ENCODE measurements at places on chromosomes 1 and 21.

- DNase-seq = no peak
Measured at GRCh38 chr21:35189077-35189863, 140.2 kb upstream of the RUNX1 start.

DNA sequence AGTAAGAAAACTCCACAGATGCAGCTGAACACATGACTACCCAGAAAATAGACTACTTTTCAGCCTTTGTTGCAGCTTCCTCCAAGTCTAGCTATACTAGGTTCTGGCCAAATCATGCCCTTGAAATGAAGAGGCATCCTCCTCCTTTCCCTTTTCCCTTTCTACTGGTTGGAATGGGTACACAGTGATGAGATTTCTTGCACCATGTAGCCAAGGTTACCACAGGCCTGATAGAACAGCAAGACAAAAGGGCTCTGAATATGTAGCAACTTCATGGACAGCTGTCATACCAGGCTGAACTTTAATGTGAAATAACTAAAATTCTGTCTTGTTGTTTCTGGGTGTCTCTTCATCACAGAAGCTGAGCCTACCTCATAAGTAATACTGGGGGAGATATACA lies 146.5 kb downstream of the PDE4B start:
- DNase-seq = no peak

DNA sequence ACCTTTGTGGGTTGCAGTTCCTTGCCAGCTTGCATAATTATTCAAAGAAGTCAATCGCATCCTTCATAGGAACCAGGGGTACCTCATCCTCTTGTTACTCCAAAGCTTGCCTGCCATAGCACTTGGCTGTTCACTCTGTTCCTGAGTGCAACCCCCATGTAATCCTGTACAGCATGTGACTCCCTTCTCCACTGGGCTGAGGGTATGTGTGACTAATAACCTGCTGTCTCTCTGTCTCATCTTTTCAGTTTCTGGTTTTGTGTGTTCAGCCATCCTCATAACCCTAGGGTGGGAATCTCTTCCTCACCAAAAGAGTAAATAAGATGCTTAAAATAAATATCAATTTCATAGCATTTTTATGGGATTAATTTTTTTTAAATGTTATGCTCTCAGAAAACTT lies 351.9 kb downstream of the S1PR1 start:
- no peak for DNase-seq

DNA sequence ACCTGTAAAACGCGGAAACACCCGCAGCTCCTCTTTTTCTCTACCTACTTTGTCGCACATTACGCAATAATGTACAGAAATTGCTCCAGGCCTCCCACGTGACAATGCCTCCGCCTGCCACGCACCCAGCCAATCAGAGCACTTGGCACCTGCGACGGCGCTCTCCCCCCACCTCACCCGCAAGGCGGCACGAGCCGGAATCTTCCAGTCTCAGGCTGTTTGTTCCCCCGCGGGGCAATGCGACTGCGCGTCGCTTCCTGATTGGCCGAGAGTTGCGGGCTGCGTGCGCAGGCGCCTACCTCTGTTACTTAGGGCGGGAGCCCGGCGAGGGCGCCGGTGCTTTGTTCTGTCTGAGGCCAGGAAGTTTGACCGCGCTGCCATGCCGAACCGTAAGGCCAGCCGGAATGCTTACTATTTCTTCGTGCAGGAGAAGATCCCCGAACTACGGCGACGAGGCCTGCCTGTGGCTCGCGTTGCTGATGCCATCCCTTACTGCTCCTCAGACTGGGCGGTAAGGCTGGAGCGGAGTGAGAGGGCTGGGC lies at the start of gene MAEL:
TSS of gene MAEL (plus strand) at position 307 of the 542 bp plus-strand sequence. CDS start at position 380, 73 bp downstream.
- peak; percentile 30 for DNase-seq

GRCh38 chr1:70667494-70668170 lies 256.6 kb downstream of the CTH start:
- DNase-seq = no peak

GRCh38 chr21:36668713-36669112 lies 30.2 kb upstream of the SIM2 start:
- no peak for DNase-seq

DNA sequence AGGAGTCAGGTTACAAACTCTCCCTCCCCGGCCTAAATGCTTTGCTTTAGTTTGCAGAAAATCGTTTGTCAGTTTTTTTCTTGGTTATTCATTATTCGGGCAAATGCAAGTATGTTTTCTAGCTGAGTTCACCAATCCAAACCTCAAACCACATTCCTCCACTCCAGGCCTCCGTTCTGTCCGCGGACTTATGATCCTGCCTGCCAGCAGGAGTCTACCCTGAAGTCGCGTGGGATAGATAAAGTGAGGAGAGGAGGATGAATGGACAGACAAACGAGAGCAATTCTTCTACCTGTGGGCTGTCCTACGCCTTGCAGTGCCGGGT lies 1.3 kb downstream of the ADAMTS1 start:
- DNase-seq = no peak

DNA sequence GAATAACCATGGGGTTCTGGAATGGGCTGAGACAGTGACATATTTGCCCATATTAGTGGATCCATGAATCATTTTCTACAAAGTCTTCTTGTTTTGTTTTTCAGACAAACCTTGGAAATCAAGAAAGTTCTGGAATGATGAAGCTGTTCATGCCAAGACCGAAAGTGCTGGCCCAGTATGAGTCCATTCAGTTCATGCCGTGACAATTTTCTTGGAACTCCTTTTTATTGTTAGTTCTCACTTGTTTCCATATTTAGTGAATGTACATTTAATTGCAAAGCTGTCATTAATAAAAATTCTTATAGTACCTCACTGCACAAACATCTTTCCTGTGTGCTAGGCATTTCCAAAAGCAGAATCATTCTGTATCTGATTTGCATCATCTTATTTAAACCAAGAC lies 100.6 kb upstream of the KCNJ15 start:
- no peak for DNase-seq

- DNase-seq = peak; percentile 16
Measured at GRCh38 chr1:169595764-169596711, 9.8 kb upstream of the F5 start.

DNA sequence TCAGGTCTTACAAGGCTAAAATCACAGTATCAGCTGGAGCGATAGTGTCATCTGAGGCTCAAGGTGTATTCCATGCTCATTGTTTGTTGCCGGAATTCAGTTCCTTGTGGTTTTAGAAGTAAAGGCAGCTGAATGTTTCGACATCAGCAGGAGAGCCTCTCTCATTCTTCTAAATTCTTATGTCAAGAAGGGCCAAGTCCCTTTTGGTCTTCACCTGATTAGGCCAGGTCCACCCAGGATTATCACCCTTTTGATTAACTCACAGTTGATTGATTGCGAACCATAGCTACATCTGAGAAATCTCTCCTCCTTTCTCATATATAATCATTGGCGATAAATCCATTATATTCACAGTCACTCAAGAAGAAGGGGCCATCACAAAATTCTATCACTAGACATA lies 806.7 kb upstream of the PRMT6 start:
- no peak for DNase-seq

GRCh38 chr1:53345996-53346813 lies 18.3 kb upstream of the LRP8 start:
- no peak for DNase-seq

DNA sequence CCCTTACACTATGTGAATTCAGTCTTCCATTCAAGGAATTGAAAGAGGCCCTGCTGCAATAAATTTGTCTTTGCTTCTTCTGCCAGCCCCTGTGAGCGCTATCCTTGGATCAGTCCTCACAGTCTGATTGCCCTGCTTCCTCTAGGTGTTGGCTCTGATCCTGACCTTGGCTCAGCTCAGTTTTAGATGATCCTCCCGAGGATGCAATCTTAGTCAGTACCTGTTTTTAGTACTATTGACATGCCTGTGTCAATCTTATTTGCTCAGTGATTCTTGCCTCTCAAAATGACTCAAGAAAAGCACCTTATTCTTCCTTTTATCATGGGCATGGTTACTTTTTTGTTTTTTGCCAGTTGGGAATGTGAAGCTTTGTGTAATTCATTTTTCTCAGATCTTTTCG lies 101.4 kb upstream of the KCNK1 start:
- no peak for DNase-seq

DNA sequence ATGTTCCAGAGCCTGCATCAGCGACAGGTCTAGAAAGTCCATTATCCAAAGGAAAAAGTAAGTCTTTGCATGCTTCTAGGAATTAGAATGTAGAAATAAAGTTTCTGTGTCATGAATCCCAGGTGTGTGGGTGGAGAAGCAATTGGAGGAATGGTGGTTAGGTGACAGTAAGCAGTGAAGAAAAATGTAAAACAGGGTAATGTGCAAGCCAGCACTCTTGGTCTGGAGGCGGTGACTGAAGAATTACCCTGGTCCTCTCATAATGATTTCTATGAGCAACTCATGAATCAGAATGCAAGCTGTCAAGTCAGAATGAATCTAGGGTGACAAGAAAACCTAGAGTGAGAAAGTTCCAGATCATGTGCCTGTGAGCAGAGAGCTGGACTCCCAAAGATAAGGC lies 33.6 kb downstream of the PLPPR4 start:
- DNase-seq = no peak

DNA sequence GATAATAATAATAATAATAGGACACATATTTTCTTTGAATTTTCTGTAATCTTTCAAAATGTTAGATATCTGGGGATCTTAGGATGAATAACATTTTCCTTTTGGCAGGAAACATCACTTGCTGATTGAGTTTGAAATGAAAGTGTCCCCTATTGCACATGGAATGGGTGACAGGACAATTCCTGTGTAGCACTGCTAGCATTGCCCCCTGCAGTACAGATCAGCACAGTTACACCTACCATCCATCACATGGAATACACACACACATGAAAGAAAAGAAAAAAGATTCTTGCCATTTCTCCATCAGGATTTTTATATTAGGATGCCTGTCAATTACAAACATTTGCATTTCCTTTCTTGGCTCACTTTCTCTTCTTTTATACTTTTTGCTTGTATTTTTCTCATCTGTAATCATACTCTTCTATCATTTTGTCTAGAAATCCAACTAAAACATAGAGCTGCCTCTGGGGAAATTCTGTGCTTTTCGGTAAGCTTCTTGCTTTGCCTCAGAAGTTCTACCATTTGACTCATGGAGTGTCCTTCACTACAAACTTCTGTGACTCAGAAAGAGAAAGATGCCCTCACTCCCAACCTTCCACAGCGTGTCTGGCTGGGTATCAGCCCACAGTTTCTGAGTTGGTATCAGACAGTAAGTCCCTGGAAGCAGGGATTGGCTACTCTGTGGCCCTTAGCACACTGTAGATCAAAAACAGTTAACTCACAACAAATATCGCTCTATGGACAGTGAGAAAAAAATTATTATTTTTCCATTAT lies 641.2 kb downstream of the PTPRC start:
- no peak for DNase-seq

- no peak for DNase-seq
Measured at GRCh38 chr1:21294266-21294989, 4.2 kb upstream of the ECE1 start.

GRCh38 chr1:171212607-171213351 lies 27.7 kb downstream of the FMO2 start:
- no peak for DNase-seq

- DNase-seq = peak; percentile 64
Measured at GRCh38 chr1:181423301-181423918, 59.9 kb upstream of the CACNA1E start.

DNA sequence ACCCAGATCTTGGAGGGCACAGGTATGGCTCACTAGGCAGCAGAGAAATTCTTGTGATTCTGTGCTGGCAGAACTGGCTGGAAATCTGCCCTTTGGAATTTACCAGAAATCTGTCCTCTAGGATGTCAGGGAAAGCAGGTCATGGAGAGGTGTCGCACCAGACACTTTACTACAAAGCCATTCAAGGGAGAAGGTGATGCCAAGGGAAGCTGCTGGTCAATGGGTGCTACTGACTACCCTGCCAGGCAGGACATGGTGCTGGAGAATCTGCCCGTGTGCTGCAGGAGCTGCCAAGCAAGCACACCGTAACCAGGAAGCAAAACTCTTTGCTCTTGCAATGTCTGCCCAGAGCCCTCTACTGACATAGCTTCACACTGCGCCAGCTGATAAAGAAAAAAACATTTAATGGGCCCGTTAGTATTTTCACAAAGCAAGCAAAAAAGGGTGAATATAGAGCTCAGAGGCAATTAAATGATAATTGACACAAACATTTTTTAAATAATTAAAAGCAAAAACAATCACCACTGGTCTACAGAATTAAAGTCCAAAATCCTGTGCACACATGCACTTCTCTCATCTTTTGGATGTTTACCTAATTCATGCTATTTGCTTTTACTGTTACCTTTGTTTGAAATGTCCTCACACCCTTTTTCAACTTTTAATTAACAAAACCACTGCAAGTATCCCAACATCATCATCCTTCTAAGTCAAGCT lies 7.2 kb upstream of the FBXO28 start:
- DNase-seq = peak; percentile 65

GRCh38 chr1:114033961-114034360 lies 54.7 kb downstream of the OLFML3 start:
- DNase-seq = no peak

- DNase-seq = peak; percentile 56
Measured at GRCh38 chr1:12276225-12276624, 46.4 kb downstream of the VPS13D start.

DNA sequence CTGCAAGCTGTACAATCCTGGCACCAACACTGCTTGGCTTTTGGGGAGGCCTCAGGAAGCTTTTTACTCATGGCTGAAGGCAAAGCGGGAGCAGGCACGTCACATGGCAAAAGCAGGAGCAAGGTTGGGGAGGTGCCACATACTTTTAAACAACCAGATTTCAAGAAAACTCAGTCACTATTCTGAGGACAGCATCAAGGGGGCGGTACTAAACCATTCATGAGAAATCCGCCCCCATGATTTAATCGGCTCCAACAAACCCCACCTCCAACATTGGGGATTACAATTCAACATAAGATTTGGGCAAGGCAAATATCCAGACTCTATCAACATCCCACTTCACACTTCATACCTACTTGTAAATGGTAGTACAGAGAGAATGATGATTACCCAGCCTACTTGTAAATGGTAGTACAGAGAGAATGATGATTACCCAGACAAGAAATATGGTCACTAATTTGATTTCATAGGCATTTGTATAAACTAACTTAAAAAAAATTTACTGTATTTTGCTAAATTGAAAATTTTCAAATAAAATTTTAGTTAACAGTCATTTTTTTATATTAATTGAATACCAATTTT lies 24.9 kb downstream of the ATP5PF start:
- DNase-seq = no peak

GRCh38 chr1:167169642-167170041 lies 51.0 kb upstream of the POU2F1 start:
- DNase-seq = no peak

- no peak for DNase-seq
Measured at GRCh38 chr1:41560496-41560895, 76.0 kb upstream of the EDN2 start.

DNA sequence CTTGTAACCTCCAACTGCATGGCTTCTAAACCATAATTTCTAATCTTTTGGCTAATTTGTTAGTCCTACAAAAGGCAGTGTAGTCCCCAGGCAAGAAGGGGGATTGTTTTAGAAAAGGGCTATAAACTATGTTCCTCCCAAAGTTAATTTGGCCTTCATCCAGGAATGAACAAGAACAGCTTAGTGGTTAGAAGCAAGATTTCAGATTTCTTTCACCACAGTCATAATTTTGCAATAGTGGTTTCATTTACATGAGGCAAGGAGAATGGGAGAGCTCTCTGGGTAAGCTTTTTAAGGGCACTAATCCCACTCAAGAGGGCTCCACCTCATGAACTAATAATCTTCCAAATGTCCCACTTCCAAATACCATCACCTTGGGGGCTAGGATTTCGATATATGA lies 1353.9 kb downstream of the NCAM2 start:
- DNase-seq = no peak

GRCh38 chr21:41865002-41865777 lies 14.0 kb downstream of the PRDM15 start:
- DNase-seq = no peak

Measured in H7 (cell line).